ENCODE measurements at places on chromosomes 1 and 21.

DNA sequence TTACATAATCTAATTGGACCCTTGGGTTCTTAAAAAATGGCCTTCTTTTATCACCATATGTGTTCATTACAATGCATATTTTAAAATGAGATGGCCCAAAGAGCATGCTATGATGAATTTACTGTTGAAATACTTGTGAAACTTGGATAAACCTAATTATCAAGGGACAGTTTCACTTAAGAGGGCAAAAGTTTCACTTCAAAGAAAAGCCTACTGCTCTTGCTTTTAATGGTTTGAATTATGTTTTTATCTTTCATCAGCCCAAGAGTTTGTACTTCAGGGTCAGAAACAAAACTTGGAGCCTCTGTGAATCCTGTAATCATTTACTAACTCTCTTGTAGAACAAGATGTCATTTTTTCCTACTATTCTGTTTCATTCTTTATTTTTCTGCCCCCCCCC lies 32.3 kb downstream of the POU2F1 start:
- DNase-seq, result no peak

DNA sequence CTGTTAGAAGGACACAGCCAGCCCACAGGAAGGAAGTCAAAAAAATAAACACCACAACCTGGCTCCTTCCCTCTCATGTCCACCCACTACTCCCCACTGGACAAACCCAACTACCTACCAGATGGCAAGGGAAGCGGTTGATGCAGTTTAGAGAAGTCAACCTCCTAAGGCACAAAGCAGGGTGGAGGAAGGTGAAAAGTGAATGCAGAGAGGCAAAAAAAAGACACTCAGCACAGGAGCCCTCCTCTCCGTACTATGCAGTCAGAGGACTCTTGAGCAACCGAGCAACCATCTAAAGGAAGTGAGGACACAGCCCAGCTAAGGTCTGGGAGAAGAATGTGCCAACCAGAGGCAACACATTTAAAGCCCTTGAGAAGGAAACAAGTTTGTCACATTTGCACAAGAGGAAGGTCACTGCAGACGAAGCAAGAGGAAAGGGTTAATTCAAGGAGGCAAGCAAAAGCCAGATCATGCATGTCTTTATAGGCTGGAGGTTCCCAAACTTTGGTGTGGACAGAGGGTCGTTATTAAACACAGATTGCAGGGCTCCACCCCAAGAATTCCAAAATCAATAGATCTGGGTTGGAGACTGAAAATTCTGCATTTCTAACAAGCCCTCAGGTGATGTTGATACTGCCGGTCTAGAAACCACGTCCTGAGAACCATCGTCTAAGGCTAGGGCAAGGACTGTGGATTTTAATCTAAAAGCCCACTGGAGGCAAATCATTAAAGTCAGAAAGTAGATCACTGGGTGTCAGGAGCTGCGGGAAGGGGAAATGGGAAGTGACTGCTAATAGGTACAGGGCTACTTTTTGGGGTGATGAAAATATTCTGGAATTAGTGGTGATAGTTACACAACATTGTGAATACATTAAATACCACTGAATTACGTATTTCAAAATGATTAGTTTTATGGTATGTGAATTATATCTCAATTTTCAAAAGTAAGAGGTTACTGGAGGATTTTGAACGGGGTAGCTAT lies 19.7 kb downstream of the TP53BP2 start:
- no peak for DNase-seq

DNA sequence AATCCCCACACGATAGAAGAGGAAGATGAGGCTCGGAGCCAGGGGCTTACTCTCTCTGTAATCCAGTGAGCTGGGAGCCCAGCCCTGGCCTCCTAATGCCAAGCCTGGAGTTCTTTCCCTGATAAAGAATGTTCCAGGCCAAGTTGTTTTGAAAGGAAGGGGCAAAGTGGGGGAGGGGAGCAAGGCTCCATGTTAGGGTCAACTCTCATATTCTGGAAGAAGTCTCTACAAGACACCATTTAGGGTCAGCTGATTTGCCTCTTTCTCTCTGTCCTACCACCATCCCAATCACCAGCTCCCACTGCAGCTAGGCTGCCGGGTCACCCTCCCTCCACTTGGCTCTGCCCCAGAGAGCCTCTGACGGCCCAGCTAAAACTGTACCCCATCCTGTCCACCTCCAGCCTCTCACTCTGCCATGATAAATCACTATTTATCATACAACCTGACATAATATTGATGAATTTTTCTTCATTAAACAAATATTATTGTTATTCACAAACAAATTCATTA lies 95.0 kb downstream of the GLIS1 start:
- DNase-seq, result no peak

DNA sequence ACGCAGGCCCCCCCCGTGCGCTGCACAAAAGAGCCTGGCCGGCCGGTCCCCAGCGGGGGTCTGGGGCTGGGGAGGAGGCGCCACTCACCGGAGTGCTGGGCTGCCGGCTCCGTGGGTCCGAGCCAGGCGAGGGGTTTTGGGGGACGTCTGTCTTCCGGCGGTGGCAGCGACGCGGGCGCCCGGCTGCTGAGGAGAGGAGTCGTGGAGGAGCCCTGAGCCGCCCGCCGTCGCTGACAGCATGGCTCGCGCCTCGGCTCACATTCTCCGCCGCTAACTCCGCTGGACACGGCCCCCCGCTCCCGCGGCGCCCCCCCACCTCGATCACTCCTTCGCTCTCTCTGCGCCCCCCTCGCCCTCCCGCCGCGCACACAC lies 649 bp downstream of the AHDC1 start:
- DNase-seq, result no peak

DNA sequence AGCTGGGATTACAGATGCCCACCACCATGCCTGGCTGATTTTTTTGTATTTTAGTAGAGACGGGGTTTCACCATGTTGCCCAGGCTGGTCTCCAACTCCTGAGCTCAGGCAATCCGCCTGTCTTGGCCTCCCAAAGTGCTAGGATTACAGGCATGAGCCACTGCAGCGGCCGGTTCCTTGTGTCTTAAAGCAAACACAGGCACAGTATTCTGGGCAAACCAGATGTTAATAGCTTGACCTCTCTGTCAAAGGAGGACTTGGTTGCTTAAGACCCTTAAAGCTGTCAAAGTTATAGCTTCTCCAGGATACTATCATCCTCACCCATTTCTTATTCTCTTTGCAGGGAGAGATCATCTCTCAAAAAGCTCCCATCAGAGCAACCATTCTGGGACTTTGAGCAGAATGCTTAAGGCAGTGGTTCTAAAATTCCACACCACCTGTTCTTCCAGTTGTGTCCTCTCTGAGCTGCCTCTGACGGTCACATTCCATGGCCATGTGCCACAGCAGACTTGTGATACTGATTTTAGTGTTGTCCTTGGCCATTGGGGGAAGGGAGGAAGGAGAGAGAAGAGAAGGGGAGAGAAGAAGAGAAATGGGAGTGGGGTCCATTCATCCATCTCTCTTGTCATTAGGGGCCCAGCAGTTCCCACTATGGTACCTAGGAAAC lies 81.8 kb downstream of the PBX1 start:
- DNase-seq, result no peak

- no peak for DNase-seq
Observed at GRCh38 chr1:7207875-7208646, 422.8 kb downstream of the CAMTA1 start.

DNA sequence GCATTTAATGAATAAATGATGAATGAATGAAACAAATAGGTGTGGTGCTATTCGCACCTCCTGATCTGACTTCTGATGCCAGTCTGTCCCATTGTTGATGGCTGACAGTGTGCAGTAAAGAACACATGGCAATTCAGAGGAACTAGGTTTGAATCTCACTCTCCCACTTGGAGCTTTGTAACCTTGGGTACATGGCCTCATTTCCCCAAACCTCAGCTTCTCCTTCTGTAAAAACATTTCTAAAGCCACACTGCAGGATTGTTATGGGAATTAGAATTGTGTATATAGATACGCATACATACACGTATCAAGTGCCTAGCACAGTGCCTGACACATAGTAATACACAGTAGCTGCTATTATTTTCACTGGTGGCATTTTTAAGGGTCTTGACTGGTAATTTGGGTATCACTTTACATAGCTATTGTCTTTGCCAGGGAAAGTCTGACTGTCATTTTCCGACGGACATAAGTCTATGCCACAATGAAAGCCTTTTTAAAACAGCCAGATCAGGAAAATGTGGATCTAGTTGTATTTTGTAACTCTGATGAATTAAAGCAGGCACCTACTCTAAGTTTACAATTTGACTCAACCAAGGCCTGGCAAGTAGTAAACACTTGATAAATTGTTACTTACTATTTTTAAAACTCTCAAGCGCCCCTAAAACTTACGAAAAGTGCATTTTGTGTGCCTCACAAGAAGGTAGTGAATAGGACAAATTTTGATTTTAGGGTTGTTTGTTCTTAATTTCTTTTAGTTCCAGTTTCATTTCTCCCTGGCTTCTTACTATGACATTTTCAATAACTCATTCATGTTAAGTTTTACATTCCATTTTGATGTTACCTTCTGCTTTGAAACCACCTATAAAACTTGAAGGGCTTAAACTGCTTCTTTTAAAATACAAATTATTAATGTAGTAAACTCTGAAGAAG lies 164.4 kb downstream of the SDCCAG8 start:
- no peak for DNase-seq

GRCh38 chr1:24966724-24967346 lies 36.8 kb upstream of the RUNX3 start:
- DNase-seq, result no peak

DNA sequence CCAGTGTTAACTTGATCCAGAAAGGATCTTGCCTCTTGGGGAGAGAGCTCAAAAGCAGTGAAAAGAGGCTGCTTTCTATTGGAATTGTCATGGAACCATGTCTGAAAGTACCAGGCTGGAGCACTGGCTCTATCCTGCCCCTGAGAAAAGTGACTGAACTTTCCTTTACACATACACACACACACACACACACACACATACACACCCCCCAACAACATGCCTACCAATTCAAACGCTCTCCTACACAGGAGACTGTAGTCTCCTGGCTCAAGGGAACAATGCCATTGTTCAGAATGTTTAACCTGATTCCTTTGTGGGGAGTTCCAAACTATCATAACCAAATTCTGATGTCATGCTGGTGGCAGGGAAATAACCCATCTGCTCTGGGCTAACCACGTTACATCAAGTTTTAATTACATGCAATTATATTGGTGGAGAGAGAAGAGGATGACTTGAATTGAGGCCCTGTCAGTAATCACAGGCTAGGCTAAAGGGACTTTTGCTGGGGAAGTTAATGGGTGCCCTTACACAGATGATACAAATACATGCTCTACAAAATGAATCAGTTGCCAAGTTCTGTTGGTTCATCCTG lies 52.3 kb upstream of the DUSP10 start:
- DNase-seq, result peak; percentile 18

DNA sequence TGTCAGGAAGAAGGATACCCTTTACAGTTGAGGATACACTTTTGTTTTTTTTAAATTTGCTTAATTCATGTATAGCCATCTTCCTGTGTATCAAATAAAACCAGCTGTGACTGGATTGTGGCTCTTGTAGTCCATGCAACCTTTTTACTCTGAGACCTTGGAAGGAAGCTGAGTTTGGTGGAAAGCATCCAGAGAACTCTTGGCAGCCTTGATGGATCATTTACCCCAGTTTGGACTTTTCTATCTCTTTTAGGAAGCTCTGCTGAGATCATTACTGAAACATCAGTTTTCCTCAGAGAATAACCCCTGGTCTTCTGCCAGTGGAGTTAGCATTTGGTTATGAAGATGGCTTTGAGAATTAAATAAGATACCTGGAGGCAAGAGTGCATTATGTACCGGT lies 21.2 kb upstream of the APOBEC4 start:
- no peak for DNase-seq

Measured in naive thymus-derived CD8-positive, alpha-beta T cell (primary cell).